ENCODE measurements at places on chromosomes 5 and 9.

- DNase-seq = no peak
These were observed 5.8 kb upstream of the ACTBL2 start for GRCh38 chr5:57488215-57488955.

- no peak for DNase-seq
These were observed 69.3 kb downstream of the ALDH7A1 start for GRCh38 chr5:126525630-126526245.

- DNase-seq = no peak
These were observed 82.9 kb downstream of the PHF2 start for GRCh38 chr9:93659044-93659836.

DNA sequence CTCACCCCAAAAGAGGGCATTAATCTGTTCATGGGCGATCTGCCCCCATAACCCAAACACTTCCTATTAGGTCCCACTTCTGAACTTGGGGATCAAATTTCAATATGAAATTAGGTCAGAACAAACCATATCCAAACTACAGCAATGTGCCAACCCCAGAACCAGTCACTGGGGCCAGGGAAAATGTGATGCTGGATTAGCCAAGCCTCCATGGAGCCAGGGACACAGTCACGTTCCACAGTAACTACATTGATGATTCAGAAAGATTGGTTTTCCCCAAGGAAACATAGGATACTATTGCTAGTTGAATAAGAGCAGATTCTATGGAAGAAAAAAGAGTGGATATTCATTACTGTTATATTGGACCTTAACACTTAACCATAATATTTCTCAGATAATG, 84.2 kb downstream of the GIN1 start:
- DNase-seq = no peak

DNA sequence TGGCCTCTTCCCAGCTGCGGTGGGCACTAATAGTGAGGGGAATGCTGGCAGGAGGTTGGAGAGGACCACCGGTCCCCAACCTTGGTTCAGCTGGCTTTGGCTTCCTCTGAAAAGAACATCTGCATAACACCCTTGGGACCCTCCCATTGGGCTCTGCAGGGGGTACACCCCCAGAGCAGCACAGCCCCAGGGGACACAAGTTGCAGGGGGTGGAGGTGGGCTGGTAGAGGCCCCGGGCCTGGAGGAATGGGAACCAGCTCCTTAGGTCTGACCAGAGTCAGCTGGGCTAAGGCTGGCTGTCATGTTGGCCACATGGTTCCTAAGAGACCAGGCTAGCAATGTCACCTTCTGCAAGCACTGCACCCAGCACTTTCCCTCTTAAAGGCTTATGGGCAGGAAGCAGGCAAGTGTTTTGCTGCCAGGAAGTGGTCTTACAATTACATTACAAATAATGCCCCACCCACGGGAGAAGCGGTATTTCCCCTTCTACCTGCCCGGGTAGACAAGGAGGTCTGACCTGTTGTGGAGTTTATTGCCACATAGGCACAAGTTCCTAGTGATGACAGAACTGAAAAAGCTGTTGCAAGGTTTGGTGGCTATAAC, 18.1 kb downstream of the GCNT4 start:
- DNase-seq = no peak

- DNase-seq = no peak
These were observed 185.3 kb downstream of the AUH start for GRCh38 chr9:91176426-91176825.

DNA sequence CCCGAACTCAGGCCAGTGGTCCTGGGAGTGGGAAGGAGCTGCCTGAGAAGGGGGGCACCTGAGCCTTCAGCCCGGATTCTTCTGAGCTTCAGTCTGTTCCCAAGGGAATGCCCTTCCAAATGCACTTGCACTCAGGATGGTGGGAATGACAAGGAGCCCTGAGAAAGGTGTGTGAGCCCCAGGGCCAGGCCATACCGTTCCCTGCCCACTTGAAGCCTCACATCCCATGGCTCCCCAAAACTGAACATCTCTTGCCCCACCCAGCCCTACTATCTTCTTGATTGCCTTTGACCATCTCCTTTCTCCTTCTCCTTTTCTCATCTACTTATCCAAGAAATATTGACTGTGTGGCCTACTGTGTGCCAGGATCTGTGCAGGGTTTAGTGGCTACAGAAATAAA, 84.4 kb upstream of the HSPA9 start:
- DNase-seq = no peak

- DNase-seq = no peak
These were observed 60.5 kb downstream of the GLDC start for GRCh38 chr9:6584881-6585597.

DNA sequence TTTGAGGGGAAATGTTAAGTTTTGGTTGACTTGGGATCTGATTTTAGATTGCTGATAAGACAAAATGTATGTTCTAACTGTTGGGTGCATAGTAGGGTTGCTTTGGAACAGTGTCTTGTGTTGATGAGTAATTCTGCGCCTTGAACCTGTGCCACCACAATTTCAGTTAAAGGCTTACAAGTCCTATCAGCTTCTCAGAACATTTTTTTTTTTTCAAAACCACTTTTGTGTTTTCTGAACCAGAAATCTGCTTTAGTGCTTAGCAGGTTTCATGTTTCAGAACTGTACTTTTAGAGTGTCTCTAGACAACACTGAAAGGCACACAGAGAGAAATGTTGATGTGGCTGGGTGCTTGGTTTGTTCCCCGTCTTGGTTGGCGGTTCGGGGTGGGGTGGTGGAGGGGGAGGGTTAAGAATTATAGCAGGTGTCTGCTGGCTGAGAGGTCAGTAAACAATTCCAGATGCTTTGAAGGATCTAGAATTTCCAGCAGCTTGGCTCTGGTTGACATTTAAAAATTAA, 84.6 kb downstream of the ANKRD55 start:
- no peak for DNase-seq

- DNase-seq = no peak
These were observed 38.7 kb downstream of the BASP1 start for GRCh38 chr5:17256171-17256570.

- no peak for DNase-seq
These were observed 2.5 kb downstream of the SH3PXD2B start for GRCh38 chr5:172451771-172452197.

DNA sequence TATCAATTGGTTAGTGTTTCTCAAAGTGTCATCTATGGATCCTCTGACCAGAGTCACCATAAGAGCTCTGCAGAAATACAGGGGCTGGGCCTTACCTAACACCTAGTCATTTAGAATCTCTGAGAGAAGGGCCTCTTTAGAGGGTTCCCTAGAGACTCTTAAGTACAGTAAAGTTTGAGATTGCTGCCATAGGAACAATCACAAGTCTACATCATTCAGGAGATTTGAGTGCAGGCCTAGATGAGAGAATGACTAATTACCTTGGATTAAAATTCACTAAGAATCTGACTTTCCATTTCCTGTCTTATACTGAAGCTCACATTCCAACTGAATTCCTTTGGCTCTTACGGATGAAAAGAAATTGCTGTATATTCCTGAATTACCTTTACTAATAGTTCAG, 182.1 kb upstream of the PTGER4 start:
- DNase-seq = no peak

- DNase-seq = no peak
These were observed 741.4 kb downstream of the TAF11L14 start for GRCh38 chr5:18375641-18376040.

DNA sequence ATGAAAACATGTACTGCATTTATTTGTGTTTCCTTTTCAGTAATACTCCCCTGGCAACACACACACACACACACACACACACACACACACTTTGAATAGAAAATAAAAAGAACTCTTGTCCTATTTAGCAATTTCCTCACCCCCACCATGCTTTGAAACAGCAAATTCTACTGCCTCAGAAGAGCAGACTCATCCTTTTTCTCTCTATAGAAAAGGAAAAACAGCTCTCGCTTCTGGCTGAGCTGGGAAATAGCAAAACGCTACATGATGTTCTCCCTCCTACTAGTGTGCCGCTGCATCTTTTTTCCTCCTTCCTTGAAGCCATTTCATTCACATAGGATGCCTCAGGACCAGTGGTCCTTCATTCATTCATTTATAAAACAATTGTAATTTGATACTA, 453.6 kb downstream of the CSNK1G3 start:
- DNase-seq = no peak

GRCh38 chr5:154860765-154861164, 2.3 kb downstream of the CNOT8 start:
- DNase-seq = no peak

GRCh38 chr5:60699288-60699608, 718 bp downstream of the DEPDC1B start:
- no peak for DNase-seq

- no peak for DNase-seq
These were observed 89.1 kb upstream of the HAND1 start for GRCh38 chr5:154567155-154567554.

- DNase-seq = no peak
These were observed 7.4 kb downstream of the CPLX2 start for GRCh38 chr5:175878544-175879438.

DNA sequence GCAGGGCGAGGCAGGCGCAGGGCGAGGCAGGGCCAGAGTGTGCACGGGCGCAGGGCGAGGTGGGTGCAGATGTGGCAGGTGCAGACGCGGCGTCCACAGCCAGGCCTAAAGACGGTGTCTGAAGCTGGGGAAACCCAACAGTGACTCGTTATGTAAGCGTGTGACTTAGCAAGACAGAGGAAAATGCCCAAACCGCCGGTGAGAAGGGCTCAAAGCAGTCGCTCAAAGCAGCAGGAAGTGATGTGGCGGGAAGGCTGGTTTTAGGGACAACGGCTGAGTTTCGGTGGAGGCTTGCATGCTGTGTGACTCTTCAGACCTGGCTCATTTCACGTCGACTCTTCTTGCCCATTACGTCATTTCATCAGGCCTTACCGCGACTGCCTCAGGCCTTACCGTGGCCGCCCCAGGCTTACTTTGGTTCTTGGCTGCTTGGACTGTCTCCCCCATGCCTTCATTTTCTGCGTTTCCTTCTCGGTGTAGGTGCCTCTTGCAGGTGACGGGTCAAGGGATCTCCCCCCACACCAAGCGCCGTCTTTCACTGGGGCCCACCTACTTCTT, 50.5 kb upstream of the EXOC3 start:
- no peak for DNase-seq

DNA sequence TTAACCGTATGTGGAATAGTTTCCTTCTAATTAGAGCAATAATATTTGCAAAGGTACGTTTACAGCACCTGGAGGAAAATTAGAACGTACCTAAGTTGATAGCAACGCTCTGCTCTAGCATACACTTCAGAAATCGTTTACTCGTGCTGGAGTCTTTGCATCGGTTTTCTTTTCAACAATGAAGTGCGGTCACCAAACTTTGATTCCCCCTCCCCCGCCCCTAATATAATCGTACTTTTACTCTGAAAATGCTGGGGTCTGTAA, 506 bp downstream of the ADAMTS19 start:
- DNase-seq = no peak

- DNase-seq = no peak
These were observed 10.6 kb upstream of the NNT start for GRCh38 chr5:43592363-43592762.

GRCh38 chr5:32507738-32508434, 63.3 kb upstream of the ZFR start:
- peak; percentile 33 for DNase-seq

DNA sequence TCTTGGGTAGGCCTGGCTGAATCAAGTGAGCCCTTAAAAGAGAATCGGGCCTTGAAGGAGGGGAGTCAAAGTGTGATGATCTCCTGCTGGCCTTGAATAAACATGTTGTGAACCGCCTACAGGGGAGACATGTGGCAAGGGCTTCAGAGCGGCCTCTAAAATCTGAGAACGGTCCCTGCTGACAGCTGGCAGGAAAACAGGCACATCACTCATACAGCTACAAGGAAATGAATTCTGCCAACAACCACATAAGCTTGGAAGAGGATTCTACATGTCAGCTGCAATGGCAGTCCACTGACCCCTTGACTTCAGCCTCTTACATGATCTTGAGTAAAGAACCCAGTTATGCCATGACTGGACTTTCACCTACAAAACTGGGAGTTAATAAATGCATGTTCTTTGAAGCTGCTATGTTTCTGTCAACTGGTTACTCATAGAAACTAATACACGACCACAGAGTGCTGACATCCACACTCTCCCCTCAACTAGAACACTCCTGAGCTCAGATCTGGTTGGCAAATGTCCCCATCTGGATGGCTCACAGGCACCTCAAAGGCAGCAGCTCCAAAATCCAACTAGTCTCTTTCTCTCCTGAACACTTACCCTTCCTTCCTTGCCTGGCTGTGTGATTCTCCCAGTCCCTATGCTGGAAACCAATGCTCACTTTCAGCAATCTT, 333.1 kb downstream of the ASTN2 start:
- no peak for DNase-seq

DNA sequence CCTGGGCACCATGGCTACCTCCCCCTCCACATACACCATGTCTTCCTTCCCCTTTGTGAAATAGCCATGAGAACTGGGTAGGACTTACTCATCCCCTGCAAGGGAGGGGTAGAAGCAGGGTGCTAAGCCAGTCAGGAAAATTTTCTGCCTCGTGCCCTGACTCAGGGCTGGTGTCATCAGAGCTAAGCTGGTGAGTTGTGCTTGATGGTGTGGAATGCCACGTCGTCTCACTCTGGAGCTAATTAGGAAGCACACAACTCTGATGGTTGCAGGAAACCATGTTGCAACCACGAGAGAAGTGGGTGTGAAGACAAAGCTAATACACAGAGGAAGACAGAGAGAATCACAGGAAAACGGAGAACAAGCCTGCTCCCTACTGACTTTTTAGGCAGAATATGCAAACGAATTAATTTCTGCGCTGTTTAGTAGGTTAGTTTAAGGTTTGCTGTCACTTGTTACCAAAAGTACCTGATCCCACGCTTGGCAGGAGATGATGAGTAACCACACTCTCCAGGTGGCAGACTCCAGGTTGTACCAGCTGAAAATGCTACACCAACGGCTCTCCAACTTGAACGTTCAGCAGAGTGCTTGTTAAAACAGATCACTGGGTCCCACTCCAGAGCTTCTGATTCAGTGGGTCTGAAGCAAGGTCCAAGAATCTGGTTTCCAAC, 54.5 kb downstream of the STK10 start:
- no peak for DNase-seq

GRCh38 chr9:120724757-120725400, 10.6 kb upstream of the MEGF9 start:
- DNase-seq = no peak

GRCh38 chr5:61621202-61621650, 289.2 kb downstream of the ZSWIM6 start:
- no peak for DNase-seq

DNA sequence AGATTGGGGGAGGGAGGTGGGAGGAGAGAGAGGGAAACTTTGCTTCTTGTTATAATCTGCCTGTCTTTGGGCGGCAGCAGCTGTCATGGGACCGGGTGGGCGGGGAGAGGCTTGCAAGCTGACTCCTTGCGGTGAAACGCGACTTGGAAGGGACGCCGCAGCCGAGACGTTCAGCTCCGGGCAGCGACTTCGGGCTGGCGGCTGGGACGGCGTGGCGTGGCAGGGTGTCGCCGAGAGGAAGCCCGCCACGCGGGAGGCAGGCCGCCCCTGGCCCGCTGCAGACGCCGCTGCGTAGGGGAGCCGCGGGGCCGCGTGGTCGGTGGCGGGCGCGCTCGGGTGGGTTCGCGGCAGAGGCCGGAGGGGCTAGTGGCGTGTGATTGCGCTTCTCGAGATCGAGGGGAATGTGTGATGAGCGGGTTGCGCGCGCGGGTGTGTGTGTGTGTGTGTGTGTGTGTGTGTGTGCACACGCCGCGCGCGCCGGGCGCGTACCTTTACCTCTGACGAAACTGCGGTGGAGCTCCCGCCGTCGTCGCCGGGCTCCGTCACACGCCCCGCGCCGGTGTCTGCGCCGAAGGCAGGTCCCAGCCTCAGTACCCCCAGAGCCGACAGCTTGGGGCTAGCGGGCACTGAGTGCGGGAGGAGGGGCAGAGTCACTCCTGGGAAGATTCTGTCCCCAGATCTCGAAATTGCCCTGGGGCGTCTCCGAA, 1.7 kb downstream of the PPARGC1B start:
- DNase-seq = peak; percentile 79
